Fibroblast of the conjunctiva (primary cell): ENCODE measurements at places on chromosomes 12 and 14.

DNA sequence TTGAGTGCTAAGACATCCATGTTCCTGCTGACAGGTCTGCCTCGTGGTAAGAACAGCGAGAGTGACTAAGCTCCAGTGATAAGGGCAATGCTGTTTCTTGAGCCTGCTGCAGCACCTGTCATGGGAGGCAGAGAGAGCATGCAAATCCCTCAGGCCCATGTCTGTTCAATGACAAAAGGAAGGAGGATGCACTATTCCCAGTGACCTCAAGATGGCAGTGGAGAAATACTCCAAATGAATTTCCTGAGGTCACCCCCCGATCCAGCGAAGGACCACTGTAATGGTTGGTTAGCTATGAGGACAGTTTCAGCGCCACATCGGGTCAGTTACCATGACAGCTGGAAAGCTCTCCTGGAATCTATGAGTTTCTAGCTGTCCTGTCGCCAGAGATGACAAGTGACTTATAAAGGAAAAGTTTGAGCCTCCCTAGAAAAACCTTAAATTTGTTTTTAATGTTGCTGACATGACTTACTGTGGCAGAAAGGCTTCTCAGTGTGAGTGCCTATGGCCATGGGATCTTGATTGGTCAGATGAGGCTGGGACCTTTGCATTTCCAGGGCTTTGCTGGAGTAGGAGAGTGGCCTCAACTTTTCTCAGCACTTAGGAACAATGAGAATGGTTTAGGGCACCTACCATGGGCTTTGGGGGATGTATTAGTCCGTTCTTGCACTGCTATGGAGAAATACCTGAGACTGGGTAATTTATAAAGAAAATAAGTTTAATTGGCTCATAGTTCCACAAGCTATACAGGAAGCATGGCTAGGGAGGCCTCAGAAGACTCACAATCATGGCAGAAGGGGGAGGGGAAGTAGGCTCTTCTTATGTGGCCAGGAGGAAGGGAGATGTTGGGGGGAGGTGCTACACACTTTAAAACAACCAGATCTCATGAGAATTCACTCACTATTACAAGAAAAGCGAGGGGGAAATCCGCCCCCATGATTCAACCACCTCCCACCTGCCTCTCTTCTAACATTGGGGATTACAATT is 88.0 kb upstream of the TMEM260 start:
- DNase-seq, result peak; percentile 14

DNA sequence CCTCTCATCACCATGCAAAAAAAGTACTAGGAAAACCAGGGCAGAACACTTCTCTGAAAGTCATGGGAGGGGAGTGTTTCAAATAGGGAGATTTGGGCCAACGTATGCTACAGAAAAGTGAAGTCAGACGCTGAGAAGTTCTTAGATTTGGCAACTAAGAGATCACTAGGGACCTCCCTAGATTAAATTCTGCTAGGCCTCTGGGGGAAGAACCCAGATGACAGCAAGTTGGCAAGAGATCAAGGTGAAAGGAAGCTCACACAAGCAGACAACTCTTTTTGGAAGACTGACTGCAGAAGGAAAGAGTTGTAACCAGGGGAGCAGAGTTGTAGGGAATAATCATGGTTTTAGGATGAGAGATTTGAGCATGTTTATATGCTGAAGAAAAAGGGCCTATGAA is 20.7 kb downstream of the IQSEC3 start:
- no peak for DNase-seq

- DNase-seq, result no peak
These were observed 31.9 kb upstream of the COCH start for GRCh38 chr14:30842431-30842830.

- DNase-seq, result no peak
These were observed 10.5 kb upstream of the SELPLG start for GRCh38 chr12:108643941-108644810.

DNA sequence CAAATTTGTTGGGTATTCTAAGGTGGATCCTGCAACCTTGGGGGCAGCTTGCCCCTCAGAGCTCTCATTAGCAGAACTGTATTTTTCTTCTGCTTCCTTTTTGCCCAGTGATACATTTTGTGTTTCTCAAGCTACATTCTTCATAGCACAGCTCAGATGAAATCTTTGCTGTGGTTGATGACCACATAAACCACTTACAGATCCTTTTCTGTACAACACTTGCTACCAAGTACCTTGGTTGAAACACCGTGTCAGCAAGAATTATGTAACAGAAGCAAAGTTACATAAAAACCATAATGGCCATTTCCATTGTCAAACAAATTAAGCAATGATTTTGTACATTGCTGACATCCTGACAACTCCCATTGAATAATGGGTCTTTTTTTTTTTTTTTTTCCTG is 9.7 kb upstream of the PLBD1 start:
- DNase-seq, result no peak

DNA sequence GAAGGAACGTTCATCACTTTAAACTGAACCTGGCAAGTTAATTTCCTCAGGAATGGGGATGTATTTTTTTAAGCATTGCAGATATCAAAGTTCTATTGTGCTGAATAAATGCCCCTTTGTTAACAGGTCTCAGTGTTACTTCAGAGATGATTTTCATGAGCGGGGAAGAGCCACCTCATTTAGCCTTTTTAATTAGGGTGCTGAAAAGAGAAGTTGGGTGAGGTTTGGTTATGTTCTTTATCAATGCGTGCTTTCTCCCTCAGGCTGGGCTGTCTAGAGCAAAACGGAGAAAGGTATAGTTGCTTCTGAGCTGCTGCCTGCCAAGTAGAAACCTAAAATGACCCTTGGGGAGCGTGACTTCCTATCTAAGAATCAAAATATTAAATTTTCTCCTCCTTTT is 8.0 kb upstream of the HIP1R start:
- DNase-seq, result no peak

DNA sequence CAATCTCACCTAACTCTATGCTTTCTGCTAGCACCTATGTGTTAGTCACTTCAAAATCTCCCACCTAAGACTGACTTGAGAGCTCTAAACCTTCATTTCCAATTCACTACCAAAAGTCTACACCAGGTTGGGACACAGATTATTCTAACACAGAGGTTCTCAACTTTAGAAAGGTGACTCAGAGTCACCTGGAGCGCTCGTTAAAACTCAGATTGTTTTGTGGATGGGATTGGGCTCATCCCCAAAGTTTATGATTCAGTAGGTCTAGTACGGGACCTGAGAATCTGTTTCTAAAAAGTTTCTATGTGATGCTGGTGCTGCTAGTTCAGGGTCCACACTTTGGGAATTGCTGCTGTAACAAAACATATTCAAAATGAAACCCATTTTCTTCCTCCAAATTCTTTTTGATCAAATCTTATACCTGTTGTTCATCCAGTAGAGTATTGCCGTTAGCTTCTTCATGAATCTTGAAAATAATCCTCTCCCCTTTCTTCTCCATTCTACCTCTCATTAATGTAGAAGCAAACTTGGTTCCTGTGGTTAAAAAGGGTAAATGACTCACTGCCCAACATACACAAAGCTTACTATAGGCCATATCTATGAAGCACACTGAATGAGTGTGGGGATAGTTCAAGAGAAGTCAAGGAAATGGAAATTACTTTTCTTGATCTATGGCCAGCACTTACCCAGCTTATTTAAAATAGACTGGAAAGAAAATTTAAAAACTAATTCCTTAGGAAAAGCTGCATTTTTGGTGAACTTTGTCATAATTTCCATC is 206.7 kb downstream of the KIF21A start:
- no peak for DNase-seq

DNA sequence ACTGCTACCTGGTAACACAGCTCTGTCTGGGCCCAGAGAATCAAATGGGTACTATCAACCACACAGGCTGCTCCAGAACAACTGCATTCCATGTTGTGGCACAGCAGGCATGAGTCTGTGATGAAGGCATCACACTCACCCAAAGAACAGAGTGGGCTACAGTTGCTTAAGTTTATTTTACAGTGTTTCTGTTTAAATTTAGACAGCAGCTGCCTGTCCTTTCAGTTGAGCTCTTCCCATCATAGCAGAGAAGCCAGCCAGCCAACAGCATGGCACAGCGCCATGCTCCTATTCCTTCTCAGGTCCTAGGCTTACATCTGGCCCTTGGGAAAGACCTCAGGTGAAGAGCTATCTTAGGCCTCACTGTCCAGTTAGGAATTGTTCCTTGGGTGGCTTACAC is 147.0 kb upstream of the FRMD6 start:
- no peak for DNase-seq

- no peak for DNase-seq
These were observed 94.2 kb downstream of the BORCS5 start for GRCh38 chr12:12451098-12451497.

DNA sequence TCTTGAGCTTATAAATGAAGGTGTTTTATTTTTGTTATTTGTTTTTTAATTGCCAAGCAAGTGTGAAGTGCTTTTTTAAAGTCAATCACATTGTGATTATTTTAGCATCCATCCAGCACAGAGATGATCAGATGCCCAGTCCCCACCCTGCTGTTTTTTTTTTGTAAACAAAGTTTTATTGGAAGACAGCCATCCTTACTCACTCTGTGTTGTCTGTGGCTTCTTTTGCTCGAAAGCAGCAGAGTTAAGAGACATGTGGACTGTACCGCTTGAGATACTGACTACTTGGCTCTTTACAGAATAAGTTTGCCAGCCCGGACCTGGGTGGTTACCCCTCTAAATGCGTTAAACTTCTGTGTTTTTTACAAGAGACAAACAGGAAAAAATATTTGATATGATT is 30.9 kb upstream of the AMN start:
- peak; percentile 22 for DNase-seq

GRCh38 chr12:41521872-41522379 is 333.8 kb downstream of the PDZRN4 start:
- DNase-seq, result peak; percentile 58

- DNase-seq, result no peak
These were observed 84.8 kb downstream of the FBXL14 start for GRCh38 chr12:1509413-1510052.

- DNase-seq, result no peak
These were observed 25.7 kb downstream of the KLRK1 start for GRCh38 chr12:10363914-10364814.

- DNase-seq, result no peak
These were observed 24.3 kb downstream of the ANG start for GRCh38 chr14:20712904-20713303.

DNA sequence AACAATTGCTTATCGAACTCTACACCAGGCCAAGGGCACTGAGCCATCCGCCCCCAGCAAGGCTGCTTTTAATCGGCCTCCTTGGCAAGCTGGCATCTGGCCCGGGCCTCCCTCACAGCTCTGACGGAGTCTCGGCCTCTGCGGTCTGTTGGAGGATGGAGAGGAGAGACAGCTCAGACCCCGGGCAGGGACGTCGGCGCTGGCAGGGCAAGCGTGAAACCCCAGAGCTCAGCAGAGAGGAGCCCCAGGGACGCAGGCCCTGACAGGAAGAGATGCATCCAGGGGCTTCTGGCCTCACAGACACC is 17.5 kb downstream of the CAMKK2 start:
- no peak for DNase-seq

DNA sequence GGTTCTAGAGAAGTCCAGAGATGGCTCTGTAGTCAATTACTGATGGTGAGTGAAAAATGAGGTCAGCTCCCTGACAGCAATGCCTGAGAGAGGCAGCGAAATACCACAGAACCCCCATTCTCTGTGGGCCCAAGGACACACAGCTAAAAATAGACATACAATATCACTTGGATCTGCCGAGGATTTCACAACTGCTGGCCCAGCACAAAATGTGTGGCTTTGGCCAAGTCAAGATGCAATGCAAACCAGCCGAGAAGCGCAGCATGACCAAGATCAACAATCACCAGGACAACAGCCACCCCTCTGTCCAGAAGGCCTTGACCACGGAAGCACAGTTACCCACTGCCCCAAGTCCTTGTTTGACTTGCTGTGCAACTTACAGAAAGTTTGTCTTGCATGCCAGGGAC is 52.2 kb downstream of the CKAP4 start:
- DNase-seq, result peak; percentile 82

DNA sequence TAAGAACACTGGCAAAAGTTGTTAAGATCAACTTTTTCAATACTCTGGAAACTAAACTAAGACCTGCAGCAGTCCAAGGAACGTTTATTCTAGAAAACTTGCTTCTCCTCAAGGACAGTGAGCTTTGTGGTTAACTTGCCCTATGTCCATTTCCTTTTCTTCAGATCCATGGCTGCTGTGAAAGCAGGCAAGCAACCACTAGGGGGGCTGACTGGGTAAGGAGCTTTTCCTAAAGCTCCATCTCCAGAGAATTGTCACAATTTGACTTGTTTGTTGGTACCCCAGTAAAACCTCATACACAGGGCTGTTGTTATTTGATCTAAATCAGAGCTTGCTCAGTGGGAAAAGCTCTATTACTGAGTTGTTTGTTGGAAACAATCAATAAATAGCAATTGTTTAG is 10.1 kb upstream of the RPL10L start:
- no peak for DNase-seq

DNA sequence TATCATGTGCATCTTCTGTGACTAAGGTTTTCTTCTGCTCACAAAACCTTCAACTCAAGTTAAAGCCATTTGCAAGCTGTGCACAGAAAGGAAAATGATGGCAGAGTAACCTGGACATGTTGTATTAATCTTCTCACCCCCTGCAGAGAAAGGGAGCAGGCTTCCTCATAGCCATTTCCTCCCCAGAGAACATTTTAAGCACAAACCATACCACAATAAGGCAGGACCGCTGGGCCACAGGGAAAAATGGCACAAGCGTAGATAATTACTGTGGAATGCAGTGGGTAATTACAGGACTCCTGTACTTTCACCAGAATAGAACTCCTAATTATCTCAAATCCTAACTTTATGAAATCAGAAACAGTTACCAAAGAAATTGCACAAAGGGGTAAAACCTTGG is 215.7 kb downstream of the KIF21A start:
- no peak for DNase-seq

GRCh38 chr12:47819896-47820630 is at the start of gene HDAC7:
Gene HDAC7, minus strand, starts transcription at chr12:47819903. Its CDS starts 118 bp downstream, at chr12:47819785.
- DNase-seq, result peak; percentile 75

DNA sequence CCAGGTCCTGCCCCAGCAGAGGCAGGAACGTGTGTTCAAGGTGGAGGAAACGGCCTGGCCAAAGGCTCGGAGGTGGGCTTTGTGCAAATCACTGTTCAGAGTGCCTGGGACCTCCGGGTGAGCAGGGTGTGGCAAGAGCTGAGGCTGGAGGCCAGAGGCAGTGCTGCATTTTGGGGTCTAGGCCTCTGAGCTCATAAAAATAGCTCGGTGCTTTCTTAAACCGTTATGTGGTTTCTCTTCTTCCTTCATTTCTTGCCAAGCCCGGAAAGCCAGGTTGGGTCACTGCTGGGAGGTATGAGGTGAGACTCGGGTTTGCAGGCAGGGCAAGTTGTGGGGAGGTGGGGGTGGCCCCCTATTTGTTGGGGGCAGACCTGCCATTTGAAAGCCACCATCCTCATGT is 178.8 kb upstream of the MYL2 start:
- DNase-seq, result no peak
